ENCODE measurements at places on chromosomes 1 and 21.
A peak's percentile ranks its signal among the peaks of the same experiment; 100 is the strongest.

- DNase-seq = peak; percentile 69
Measured at GRCh38 chr1:159854693-159855192, 7.7 kb downstream of the VSIG8 start.

- DNase-seq = no peak
Measured at GRCh38 chr1:26372039-26372438, 511 bp downstream of the ZNF683 start.

DNA sequence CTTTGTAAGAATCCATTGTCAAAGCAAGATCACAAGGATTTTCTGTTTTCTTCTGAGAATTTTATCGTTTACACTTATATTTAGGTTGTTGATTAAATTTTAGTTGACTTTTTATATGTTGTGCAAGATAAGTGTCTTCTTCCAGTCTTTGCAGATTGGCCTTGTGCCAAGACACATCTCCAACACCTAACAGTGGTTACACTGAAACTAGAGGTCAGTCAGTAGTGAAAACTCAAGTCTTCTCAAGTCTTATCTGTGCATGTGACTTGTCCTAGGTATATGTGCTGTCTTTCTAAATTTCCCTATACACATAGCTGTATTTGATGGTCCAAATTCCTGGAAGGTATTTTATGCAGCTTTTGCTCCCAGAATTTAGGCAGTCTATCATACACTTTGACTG is 1183.2 kb upstream of the B3GALT2 start:
- no peak for DNase-seq

- DNase-seq = no peak
Measured at GRCh38 chr1:11485191-11485590, 6.2 kb downstream of the DISP3 start.

- no peak for DNase-seq
Measured at GRCh38 chr21:21165063-21165645, 166.9 kb downstream of the NCAM2 start.

All from stimulated activated CD4-positive, alpha-beta T cell treated with anti-CD3 and anti-CD28 coated beads, Interleukin-15, amount 100 ng/mL, for 48 hours (primary cell).